ENCODE measurements at places on chromosomes 6 and 20.

DNA sequence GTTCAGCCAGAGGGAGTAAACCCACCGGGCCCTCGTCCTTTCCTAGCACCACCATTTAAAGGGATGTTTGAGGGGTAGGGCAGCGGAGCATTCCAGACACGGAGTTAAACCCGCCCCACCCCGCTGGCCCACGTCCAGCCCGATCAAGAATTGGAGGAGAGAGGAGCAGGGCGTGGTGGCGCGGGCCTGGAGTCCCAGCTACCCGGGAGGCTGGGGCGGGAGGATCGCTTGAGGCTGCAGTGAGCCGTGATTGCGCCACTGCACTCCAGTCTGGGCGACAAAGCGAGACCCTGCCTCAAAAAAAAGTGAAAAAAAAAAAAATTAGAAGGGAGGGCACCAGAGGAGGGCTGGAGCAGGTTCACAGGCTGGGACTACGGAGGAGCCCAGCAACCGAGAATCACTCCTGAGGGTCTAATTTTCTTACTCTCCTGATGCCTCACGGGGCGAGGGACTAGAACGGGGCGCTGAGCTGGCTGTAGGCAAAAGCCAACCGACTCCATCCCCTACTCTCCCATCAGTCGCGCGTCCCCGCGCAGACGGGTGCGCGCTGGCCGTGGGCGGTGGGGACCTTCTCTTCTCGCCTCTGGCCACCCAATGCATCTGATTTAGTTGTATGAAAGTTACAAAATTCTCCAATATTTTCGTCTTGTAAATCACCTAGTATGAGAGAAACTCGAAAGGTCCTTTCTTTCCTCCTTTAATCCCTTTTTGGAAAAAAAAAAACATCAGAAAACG lies 6.1 kb upstream of the HSPA1B start:
- DNase-seq: peak; percentile 74

- no peak for DNase-seq
Measured at GRCh38 chr6:106966229-106966628, 8.3 kb downstream of the CD24 start.

- DNase-seq: no peak
Measured at GRCh38 chr20:25230166-25230831, 17.6 kb upstream of the PYGB start.

GRCh38 chr6:69038841-69039240 lies 403.8 kb downstream of the ADGRB3 start:
- DNase-seq: no peak

DNA sequence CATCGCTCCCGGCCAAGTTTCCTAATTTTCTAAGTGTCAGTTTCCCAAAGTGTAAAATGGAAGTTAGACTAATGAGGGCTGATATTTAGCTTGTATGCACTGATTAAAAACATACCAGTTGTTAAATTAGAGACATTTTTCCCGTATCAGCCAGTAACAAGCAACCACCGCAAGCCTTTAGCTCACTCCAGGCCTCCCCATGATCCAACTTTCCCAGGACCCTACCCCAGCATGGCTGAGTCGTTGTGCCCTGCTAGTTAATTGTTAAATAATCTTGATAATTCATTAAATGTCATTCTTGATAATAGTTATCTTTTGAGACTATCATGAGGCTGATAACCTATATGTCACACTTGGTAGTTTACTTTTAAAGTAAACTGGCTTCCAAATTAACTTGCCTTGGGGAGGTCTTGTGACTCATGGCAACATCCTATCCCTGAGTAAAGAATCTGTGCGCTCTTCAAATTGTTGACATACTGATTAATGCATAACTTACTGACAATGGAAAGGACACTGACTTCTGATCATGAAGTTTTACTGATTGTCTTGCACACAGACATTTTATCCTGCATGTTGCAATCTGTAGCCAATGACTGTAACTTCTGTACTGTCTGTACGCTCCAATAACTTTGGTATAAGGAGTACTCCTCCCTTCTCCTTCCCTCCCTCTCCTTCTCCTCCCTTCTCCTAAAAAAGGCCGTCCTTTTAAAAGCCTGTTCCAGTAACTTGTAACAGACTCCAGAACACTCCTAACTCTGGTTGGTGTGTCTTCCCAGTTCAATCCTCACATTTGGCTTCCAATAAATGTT lies 6.3 kb upstream of the GTF3C6 start:
- DNase-seq: no peak

GRCh38 chr6:35139924-35140638 lies 1.1 kb downstream of the TCP11 start:
- DNase-seq: peak; percentile 56

- DNase-seq: no peak
Measured at GRCh38 chr20:14576196-14576877, 238.9 kb upstream of the FLRT3 start.

DNA sequence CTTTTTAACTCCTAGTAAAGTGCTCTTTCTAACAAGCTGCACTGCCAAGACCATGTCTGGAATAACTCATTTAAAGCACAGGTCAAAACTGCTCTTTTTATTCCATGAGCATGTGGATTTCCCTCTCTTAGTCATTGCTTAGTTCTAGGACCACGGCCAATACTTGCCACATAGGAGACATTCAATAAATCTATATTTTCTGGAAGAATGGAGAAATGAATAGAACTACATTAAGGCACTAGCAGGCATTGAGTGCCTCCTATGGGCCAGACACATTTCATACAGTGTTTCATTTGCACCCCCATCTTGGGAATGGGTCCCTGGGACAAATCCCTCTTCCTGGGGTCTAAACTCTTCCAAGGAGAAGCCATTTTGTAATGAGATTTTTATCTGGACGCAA lies 552.8 kb upstream of the CITED2 start:
- no peak for DNase-seq

- no peak for DNase-seq
Measured at GRCh38 chr20:50421356-50422340, 88.5 kb upstream of the PTPN1 start.

DNA sequence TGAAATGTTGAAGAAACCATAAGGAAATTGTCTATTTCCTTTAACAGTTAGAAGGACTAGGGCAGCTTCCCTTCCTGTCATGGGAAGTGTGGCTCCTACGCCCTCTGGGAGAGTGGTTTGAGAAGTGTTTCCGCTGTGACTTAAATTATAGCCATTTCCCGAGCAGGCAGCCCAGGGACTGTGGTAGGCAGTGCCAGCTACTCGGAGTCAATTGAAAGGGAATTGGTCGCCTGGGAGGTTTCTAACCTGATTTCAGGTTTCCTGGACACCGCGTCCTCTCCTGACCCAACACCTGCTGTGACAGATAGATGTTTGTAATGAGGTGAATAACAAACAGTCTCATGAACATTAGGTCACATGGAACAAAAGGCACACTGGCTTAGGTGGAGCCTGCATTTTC lies 256.1 kb upstream of the PLCB4 start:
- peak; percentile 28 for DNase-seq

DNA sequence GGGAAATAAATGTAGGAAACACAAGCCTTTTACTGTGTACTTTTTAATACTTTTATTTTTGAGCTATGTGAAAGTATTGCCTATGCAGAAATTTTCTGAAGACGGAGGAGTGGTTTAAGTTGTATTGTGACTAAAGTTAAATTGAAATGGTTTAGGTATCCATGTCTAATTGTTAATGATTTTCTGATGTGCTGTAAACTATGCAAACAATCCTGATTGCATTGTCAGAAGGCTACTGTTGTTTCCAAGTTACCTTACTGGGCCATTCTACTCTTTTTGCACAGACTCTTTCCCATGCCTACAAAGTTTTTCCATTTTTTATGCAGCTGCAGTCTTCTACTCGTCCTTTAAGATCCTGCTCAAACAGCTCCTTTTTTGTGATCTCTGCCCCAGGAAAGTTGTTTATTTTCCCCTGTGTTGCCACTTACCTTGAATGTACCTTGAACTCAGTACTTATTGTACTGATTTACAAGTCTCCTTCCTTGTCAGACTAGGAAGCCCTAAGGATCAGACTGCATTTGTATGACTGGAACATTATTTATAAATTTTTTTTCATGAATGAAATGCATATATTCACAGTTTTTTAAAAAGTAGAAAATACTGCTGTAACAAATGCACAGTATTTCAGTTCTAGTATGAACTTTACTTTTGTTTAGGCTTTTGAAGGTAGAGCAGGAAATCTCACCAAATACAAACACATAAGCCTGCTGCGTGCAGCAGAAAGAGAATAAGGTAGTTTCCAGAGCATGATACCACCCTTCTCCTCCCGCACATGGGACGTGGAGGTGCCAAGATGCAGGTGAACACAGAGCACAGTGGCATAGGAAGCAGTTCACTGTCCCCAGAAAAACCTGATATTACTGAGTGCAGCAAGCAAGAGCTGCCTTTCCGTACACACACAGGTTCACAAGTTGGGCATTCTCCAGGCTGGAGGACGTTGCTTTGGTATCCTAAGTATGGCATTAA lies 97.8 kb downstream of the CRYBG1 start:
- no peak for DNase-seq

DNA sequence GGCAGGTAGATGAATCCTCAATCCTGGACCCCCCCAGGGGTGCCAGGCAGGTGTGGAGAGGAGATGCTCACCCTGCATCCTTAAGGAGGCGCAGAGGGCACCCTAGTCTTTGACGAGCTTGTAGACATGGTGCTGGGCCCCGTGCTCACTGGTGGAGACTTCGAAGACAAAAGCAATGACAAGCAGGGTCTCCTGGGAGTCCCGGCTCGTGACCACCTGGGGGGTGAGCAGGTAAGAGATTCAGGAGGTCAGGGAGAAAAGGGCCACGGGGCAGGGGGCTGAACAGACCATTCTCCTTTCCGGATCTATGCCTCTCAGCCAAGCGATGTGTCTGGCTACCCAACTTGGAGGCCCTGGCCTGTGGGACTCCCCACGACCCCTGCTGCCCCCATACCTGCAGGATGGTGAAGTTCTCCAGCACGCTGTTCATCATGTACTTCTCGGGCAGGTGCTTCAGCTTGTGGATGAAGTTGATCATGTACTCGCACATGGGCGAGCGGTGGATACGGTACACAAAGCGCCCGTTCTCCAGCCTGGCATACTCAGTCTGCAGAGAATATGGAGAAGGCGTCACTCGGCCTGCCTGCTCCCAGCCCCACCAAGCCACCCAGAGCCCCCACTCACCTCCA lies 6.9 kb downstream of the RPL10A start:
- DNase-seq: peak; percentile 35

GRCh38 chr6:26415791-26416190 lies 13.7 kb downstream of the BTN3A1 start:
- no peak for DNase-seq

DNA sequence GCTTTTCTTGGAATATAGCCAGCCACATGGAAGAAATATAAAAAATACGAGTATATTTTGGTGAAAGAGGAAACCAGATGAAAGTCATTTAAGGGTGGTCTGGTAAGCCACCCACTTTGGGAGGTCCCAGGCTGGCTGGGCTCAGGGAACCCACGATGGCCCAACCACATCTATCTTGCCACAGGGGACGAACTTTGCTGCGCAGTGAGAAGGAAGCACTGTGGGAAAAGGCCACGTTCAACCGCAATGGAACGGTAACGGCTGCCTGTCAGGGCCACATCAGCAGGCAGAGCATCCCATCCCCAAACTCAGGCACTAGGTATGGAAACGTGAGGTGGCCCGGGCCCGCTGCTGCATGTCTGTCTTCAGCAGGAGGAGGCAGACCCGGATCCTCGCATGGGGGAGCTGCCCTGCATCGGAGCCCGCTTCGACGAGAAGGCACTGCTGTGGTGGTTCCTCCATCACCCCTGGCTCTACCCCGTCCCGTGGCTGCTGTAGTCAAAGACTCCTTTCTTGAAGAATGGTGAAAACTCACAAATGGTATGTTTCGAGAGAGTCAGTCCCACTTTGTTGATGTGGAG lies 300.4 kb downstream of the KIF16B start:
- no peak for DNase-seq

- DNase-seq: no peak
Measured at GRCh38 chr6:141403827-141404226, 728.9 kb upstream of the GJE1 start.

DNA sequence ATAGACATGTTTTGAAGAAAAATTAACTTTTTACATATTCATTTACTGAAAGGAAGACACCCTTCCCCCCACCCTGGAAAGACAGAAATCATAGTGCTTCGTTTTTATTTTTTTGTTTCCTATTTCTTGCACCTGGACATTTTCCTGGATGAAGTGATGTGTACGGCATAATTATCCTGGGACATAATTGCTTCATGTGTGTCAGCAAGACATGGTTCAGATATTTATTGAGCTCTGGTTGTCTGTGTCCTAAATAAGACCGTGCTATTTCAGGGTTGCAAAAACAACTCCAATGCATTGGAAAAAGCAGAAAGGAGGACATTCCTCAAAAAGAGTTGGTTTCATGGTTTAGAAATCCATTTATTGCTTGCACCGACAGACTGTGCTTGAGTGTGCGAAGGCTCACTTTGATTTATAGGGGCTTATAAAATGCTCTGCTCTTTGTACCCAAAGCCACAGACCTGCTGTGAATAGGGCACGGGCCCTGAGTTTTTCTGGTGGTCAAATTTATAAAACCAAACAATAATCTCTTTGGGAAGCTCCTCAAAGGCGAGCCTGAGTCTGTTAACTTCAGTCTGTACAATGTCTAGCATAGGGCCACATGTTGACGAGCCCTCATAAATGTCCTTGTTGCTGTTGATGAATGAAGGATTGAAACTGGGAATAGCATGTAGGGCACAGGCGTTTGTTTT lies 179.5 kb downstream of the SOX4 start:
- no peak for DNase-seq

GRCh38 chr20:48294942-48295341 lies 509.7 kb upstream of the SULF2 start:
- DNase-seq: peak; percentile 54

DNA sequence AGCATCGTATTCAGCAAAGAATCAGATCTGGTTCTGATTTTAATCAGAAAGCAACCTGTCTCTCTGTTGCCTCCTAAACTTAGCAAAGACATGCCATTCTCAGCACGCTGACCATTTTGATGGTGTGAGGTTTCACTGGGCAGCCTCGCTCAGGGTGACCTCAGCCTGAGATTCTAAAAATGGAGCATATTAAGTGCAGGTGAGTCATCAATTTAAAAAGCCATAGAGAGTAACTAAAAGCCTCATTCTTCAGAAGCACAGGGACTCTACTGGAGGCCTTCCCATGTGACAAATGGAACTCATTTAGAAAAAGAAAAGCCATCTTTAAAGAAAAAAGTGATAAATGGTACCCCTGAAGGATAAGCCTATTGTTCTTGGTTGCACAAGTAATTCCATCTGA lies 91.3 kb downstream of the FILIP1 start:
- DNase-seq: no peak

DNA sequence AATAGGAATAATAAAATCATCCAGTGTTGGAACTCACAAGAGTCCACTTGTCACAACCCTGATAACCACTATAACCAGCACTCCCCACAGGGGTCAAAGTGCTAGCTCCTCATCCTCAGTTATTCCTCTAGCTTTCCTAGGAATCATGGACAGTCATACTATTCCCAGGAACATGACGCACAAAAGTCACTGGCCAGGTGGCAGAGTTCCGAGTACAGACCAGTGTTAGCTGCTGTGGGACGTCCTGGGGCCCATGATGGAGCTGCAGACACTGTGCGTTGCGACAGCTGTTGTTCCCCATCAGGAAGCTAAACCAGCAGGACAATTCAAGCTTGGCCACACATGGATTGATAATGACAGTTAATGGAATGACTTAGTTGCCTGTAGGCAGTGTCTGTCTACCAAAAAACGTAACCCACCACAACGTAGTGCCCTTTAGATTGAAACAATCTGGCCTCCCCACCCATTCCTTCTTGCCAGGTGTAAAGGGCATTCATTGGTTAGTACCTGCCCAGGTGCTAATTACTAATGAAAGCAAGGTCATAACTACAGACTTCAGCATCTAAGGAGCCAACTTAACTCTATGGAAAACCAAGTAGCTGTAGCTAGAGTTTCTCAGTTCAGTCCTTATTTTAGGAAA lies 17.4 kb downstream of the EZR start:
- no peak for DNase-seq

Data from ELF-1 (cell line).